ENCODE measurements at places on chromosomes 1 and 21.

- no peak for DNase-seq
Observed at GRCh38 chr1:11931845-11932244, 2.7 kb upstream of the PLOD1 start.

GRCh38 chr21:37531431-37531932, 164.9 kb downstream of the DYRK1A start:
- no peak for DNase-seq

DNA sequence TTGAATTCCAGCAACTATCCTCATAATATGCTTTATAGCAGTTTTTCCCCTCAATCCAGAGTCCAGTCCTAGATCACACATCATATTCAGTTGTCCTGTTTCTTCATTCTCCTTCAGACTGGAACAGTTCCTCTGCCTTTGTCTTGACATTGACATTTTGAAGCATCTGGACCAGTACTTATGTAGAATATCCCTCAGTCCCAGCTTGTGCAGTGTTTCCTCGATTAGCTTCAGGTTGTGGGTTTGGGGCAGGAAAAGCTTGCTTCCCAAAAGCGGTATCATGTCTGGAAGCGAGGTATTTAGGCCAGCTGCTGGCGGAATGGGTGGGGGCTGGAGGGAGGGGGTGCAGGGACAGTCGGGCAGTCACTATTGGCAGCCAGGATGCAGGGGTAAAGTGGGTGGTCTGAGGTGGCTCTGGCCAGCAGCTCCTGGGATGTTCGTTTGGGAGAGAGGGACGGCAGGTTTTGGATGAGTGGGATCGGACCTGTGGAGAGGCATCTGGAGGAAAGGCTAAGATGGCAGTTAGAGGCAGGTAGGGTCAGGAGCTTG, 6.5 kb downstream of the THEMIS2 start:
- DNase-seq: no peak

DNA sequence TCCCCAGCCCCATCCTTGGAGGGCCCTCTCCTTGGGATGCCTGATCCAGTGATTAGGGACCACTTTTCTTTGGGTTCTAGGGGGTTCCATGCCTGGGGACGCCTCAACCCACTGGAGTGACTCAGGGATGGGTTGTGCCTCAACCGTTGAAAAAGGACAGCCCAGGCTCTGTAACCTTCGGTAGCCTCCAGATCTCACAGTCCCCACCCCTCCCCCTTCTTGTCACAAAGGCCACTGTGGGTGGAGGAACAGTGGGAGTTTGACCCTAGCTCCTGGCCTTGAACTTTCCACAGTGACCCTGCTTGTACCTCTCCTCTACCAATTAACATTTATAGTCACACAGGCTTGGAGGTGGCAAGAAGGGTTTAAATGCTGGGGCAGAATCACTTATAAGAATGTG, 2.6 kb upstream of the RORC start:
- DNase-seq: no peak

- DNase-seq: no peak
Observed at GRCh38 chr1:208248991-208249696, 5.0 kb upstream of the PLXNA2 start.

DNA sequence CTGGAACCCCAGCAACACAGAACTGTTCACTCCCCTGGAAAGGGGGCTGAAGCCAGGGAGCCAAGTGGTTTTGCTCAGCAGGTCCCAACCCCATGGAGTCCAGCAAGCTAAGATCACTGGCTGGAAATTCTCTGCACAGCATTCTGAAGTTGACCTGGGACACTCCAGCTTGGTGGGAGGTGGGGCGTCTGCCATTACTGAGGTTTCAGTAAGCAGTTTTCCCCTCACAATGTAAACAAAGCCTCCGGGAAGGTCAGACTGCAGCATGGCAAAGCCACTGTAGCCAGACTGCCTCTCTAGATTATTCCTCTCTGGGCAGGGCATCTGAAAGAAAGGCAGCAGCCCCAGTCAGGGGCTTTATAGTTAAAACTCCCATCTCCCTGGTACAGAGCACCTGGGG, 59.7 kb downstream of the INKA2 start:
- no peak for DNase-seq

- no peak for DNase-seq
Observed at GRCh38 chr1:61836649-61837048, 94.4 kb downstream of the PATJ start.

DNA sequence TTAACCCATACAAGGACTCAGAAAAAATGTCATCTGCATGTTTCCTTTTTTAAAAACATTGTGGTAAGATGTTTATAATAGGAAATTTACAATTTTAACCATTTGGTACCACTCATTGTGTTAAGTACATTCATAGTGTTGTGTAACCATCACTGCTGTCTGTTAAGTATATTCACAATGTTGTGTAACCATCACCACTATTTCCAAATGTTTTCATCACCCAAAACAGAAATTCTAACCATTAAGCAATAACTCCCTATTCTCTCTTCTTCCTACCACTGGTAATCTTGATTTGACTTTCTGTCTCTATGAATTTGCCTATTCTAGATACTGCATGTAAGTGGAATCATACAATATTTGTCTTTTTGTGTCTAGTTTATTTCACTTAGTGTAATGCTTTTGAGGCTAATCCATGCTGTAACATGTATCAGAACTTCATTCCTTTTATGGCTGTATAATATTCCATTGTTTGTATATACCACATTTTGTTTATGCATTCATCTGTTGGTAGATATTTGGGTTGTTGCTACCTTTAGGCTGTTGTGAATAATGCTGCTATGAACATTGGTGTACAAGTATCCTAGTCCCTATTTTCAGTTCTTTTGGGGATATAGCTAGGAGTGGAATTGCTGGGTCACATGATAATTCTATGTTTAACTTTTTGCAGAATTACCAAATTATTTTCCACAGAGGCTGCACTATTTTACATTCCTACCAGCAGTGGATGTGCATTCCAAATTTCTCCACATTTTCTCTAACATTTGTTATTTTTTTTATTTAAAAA, 14.1 kb downstream of the HIPK1 start:
- no peak for DNase-seq

DNA sequence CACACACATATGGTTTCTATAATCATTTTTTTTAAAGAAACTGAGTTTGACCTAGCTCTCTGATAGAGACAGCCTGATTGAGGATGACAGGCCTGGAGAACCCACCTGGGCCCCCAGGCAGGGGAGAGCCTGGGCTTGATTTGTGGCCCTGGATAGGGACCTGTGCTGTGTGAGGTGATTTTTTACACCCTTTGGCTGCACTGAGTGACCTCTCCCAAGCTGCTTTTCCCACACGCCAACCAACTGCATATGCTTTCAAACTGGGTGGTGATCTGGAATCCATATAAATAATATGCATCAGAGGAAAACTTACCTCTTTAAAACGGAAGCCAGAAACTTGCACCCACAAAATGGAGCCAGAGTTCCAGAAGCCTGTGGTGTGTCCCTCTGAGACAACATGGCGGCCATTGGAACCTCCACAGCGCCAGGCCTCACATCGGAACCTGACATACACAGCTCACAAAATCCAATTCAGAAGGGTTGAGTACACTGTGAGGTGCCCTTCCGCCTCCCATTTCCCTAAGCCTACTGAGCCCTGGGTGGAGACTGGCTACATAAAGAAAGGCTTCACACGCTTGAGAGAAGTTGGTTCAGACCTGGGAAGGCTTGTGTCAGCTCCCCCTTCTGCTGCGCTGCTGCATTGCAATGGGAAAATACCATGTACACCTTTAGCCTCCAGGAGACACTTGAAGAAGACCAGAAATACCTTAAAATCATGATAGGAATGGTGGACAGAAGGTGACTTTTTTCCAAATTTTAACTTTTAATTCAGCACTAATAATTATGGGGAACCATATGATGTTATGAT, 160.7 kb downstream of the HHIPL2 start:
- no peak for DNase-seq

- no peak for DNase-seq
Observed at GRCh38 chr1:160053548-160054365, 16.2 kb downstream of the KCNJ10 start.

GRCh38 chr1:230099465-230099864, 32.4 kb downstream of the GALNT2 start:
- no peak for DNase-seq

DNA sequence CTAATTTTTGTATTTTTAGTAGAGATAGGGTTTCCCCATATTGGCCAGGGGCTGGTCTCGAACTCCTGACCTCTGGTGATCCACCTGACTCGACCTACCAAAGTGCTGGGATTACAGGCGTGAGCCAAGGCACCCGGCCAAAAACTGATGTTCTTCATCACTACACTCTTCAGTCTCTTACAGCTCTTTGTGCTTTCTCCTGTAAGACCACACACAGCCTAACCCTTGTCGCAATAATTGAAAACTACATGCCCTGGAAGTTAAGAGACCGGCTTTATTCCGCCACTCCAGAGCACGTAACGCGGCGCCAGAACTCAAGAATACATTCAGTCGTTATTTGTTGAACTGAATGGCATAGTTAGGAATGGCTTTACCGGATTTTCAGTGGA, 552 bp downstream of the GPATCH4 start:
- DNase-seq: no peak

GRCh38 chr1:18234790-18235242, 127.2 kb downstream of the IGSF21 start:
- peak; percentile 9 for DNase-seq

Measured in GM18507 (cell line).